ENCODE measurements at places on chromosomes 6 and 20. TPM values are rescaled to one million over a fixed set of nuclear protein-coding genes. Genes with fewer than 3 reads are reported as not detected.

DNA sequence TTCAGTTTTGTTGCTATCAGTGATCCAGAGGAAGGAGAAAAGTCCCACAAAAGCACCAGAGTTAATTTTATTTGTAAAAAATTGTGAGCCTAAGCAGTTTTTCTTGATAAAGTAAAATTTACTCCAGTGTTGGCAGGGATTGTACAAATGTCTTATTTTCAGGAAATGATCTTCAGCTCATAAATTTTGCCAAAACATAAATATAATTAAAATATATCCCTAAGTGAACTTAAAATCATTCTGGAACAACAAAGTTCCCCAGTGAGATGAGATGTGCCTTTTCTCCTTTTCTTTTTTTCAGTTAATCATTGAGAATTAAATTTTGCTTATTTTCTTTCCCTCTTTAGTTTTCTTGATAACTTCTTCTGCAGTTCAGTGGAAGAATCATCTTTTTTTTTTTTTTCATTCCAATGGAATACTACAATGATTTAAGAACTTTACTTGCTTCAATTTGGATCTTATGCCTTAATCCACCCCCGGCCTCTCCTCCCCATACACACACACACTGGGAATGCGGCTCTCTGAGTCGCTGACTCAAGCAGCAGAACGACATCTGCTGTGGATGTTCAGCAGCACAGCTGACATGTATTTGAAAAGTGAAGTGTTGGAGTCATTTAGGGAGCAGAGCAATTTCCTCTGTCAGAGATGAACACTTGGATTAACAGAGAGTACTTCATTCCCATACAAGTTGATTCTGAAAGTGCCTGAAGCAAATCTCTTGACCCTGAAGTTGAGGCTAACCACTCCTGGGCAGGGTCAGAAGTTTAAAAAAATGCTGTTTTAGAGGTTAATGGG is 27.7 kb upstream of the LAMA4 start:
- no peak for DNase-seq

DNA sequence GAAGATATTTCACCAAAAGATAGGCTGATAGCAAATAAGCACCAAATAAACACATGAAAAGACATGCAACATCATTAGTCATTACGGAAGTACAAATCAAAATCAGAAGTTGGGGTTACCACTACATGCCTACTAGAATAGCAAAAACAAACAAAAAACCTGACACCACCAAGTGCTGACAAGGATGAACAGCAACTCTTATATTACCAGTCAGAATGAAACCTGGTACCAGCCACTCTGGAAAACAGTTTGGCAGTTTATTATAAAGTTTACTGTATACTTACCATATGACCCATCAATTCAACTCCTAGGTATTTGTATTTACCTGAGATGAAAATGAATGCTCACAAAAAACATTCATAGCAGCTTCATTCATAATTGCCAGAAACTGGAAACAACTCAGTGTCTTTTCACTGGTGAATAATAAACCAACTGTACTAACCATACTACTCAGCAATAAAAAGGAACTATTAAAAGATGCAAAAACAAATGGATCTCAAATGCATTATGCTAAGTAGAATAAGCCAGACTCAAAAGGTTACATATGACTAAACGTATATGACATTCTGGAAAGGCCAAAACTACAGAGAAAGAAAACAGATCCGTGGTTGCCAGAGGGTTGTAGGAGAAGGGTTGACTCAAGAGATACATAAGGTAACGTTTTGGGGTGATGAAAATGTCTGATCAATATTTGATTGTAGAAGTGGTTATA is 33.0 kb downstream of the NUP153 start:
- DNase-seq, result no peak

GRCh38 chr20:14604143-14604542 is 266.7 kb upstream of the FLRT3 start:
- no peak for DNase-seq

DNA sequence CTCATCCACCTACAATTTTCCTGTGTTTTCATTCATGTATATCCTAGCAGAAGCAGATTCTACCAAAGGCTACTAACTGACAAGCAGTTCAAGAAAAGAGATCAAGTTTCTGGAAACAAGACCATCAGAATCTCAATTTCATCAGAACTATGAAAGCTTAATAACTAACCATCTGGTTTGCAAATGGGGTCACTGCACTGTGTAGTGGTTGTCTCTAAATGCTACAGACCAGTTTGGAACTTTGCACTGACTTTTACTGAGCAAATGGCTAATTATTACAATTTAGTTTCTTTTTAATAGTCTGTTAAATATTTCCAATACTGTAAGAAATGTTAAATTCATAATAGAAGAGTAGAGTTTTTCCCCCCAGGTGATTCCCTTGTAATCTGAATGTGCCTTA is 64.5 kb downstream of the REPS1 start:
- no peak for DNase-seq

DNA sequence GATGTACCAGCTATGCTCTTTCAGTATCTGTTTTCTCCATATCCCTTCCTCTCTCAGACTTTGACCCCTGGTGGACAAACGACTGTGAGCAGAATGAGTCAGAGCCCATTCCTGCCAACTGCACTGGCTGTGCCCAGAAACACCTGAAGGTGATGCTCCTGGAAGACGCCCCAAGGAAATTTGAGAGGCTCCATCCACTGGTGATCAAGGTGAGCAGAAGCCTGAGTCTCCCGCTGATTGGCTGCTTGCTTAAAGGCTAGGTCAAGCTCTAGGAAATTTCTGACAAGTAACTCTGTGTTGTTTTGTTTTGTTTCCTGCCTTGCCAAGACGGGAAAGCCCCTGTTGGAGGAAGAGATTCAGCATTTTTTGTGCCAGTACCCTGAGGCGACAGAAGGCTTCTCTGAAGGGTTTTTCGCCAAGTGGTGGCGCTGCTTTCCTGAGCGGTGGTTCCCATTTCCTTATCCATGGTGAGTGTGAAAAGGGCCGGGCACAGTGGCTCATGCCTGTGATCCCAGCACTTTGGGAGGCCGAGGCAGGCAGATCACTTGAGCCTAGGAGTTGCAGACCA is 28.6 kb downstream of the C6orf89 start:
- DNase-seq, result no peak

DNA sequence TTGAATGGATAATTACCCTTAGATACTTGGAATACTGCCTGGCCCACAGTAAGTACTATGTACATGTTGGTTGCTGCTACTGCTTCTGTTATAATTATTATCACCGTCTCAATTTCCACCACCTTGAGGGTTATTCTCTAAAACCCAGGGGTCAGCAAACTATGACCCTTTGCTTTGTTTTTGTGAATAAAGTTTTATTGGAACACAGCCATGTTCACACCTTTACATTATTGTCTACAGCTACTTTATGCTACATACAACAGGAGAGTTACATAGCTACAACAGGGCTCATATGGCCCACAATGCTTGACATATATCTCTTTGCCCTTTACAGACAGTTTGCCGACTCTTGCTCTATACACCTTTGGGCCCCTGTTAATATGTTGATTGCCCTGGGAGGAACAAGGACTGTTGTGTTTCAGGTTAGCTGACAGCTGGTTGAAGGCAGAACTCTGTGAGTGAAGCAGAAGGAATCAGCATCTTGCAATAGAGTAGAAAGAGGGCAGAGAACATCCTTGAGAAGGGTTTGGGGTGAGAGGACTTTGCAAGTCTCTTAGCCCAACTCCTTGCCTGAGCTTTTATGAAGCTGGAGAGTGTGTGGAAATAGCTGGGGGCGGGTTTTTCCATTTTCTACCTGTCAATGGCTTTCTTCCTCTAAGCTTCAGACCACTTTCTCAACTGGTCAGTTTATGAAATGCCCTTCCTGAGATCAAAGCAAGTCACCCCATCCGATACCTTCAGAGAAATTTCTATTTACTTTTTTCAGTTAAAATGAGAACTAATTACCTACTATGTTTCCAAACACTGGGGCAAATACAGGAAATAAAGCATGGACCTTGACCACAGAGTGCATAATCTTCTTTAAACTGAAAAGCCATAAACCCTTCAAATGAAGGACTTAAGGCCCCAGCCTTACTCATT is 3.5 kb upstream of the MEP1A start:
- no peak for DNase-seq

GRCh38 chr6:98894810-98895209 is 52.9 kb downstream of the FBXL4 start:
- DNase-seq, result no peak

- no peak for DNase-seq
These were observed 39.7 kb downstream of the KCNS1 start for GRCh38 chr20:45061244-45061643.

GRCh38 chr6:91198588-91199255 is 611.9 kb upstream of the MAP3K7 start:
- DNase-seq, result no peak

DNA sequence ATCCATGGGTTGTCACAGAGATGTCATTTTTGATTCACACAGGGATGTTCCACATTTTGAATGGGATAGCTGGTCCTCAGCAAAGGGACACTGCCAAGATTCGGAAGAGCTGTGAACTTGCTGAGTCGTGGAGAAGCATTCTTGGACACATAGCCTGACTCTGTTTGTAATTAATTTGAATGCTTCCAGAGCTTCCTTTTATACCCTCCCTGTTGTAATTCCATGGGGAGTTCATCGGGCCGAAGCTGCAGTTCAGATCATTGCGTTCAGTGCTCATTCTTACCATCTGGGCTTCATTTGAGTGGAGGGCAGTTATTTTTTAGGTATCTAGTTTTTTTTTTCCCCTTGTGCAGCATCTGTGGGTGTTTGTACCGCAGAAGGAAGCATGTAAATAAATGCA is 126.5 kb downstream of the SLC24A3 start:
- DNase-seq, result no peak

- no peak for DNase-seq
These were observed 6.7 kb downstream of the FLOT1 start for GRCh38 chr6:30735668-30736314.

GRCh38 chr6:8325743-8326142 is 109.6 kb downstream of the SLC35B3 start:
- DNase-seq, result no peak

- DNase-seq, result peak; percentile 83
These were observed 35.0 kb downstream of the BTBD9 start for GRCh38 chr6:38604700-38605099.

DNA sequence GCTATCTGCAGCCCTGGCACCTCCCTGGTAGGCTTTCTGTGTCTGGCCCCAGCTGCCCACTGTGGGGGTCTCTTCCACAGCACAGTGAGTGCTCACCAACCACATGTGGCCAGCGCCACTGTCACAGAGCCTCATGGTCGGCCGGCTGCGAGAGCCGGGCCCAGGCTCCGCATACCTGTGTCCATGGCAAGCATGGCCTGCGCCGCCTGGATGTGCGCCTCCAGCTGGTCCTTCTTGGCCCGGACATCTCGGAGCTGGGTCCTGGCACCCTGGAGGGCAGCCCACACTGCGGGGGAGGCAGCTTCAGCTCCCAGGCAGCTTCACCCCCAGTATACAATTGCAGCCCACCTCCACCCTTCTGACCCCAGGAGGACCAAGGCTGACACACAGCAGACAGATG is 13.0 kb downstream of the ADRM1 start:
- no peak for DNase-seq

- DNase-seq, result no peak
These were observed 77.8 kb downstream of the OR2B2 start for GRCh38 chr6:27834384-27834783.

DNA sequence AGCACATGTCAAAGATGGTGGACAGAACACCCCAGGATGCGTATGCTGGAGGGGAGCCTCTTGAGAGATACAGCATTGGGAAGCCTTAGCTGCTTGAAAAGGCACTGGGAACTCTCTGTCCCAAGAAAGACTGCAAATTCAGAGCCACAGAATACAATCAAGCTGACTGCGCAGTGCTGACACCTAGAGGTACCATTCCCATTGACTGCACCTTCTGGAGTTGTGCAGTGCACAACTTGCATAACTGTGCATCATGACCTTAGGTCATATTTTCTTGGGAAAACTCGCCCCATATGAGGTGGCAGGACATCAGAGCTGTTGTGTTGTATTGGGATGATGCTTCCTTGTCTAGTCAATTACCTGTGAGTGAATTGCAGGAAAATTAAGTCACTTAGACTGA is 646.5 kb upstream of the NOX3 start:
- DNase-seq, result no peak

The DYNLT2 gene
- total RNA-seq, result 1.3 TPM

The TCF15 gene
- 1.2 TPM for total RNA-seq

The RPS18 gene
- 1,801 TPM for total RNA-seq

The BCL2L1 gene
- total RNA-seq, result 162 TPM

The PTCHD4 gene
- total RNA-seq, result 1.0 TPM

The PCSK2 gene
- total RNA-seq, result 19.2 TPM

The CHD6 gene
- 33.4 TPM for total RNA-seq
